Activated naive CD4-positive, alpha-beta T cell (primary cell): ENCODE measurements at places on chromosomes 3 and 15.

DNA sequence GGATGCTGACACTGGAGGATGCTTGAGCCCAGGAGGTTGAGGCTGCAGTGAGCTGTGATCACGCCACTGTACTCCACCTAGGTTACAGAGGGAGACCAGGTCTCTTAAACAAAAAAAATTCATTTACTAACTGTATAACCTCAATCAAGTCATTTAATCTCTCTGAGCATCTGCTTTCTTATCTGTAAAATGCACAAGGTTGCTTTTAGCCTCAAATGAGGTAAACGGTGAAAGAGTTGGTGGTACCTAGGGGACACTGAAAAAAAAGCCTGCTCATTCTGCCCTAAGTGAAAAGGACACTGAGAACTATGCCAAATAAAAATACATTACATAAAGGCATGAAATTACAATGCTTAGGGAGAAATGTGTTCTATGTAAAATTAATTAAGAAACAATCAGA is 3.4 kb downstream of the PP2D1 start:
- DNase-seq: no peak

- no peak for DNase-seq
Observed at GRCh38 chr3:65230261-65231139, 542.7 kb upstream of the ADAMTS9 start.

DNA sequence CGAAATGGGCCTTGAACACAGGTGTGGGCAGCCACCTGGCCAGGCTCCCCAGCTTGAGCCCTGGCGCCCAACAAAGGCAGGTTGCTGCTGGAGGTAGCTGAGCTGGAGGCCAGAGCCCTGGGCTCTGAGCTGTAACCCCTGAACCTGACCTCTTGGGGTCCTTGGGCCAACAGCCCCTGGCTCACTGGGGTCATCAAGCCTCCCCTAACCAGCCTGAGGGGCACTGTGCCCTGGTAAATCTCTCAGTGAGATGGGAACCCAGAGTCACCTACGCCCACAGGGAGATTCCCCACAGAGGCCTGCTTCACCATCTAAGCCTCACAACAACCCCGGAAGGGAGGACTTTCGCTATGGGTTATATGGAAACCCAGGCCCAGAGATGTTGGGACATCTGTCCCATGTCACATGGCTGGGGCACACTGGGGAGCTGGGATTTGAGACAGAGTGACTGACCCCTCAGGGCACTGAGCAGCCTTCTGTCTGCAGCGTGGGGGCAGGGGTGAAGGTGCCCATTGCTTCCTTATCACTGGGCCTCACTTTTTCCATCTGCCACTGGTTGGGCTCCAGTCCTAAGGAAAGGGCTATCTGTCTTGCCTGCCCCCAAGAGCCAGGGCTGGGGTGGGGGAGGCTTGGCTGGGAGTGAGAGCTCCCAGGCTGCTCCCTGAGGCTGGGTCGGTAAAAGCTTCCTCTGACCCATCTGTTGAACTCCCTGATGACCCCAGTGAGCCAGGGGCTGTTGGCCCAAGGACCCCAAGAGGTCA is 59.1 kb downstream of the IQSEC1 start:
- DNase-seq: no peak

DNA sequence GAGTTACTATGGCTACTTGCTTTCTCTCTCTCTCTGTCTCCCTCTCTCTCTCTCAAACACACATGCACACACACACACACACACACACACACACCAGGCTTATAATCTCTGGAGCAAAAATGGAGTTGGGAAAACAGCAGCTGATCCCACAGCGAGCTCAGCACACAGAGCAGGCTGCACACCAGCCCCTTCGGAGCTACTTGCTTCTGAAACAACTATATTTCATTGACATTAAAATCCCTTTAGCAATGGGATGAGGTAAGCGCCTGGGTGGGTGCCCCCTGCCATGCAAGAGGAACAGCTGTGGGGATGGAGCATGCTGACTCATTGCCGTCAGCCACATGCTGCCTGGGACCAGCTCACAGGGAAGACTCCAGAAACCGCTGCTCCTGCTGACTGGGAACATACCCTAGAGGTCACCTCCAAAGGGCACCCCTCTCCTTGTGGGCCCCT is 45.7 kb downstream of the B3GNT5 start:
- no peak for DNase-seq

- no peak for DNase-seq
Observed at GRCh38 chr3:116111765-116112164, 333.5 kb downstream of the LSAMP start.
